ENCODE measurements at places on chromosomes 5 and 9.
A peak's percentile ranks its signal among the peaks of the same experiment; 100 is the strongest.

DNA sequence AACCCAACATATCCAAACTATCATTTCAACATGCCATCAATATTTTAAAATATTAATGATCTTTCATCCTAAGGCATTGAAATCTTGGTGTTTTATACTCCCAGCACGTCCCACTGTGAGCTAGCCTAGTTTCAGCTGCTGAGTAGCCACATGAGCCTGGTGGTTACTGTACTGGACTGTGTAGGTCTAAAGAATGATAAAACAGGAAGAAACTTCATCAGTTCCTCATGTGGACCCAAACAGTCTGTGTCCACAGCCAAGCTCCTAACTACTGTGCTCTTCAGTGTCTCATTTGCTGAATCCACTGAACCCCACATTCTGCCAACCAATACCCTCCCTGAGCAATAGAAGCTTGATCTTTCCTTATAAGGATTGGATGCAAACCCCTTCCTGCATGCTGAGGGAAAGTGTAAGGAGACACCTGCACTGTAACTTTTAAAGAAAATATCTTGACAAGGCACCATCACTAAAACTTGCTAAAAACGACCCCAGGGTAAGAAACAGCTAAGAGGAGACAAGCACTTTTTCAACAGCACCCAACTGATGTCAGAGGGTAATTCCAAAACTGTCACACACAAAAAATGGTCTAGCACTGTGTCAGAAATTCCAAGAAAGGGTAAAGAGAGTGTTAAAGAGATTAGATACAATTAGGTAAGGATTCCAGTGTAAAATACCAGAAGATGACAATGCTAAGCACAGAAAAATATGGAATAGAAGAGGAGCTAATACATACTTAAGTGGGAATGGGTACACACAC, 126.9 kb downstream of the SPOCK1 start:
- no peak for DNase-seq

- DNase-seq = no peak
These were observed 379 bp upstream of the CLK4 start for GRCh38 chr5:178627259-178627598.

GRCh38 chr5:153153086-153153485, 337.4 kb upstream of the GRIA1 start:
- DNase-seq = no peak

- no peak for DNase-seq
These were observed 97.1 kb upstream of the PRSS3 start for GRCh38 chr9:33698267-33698666.

DNA sequence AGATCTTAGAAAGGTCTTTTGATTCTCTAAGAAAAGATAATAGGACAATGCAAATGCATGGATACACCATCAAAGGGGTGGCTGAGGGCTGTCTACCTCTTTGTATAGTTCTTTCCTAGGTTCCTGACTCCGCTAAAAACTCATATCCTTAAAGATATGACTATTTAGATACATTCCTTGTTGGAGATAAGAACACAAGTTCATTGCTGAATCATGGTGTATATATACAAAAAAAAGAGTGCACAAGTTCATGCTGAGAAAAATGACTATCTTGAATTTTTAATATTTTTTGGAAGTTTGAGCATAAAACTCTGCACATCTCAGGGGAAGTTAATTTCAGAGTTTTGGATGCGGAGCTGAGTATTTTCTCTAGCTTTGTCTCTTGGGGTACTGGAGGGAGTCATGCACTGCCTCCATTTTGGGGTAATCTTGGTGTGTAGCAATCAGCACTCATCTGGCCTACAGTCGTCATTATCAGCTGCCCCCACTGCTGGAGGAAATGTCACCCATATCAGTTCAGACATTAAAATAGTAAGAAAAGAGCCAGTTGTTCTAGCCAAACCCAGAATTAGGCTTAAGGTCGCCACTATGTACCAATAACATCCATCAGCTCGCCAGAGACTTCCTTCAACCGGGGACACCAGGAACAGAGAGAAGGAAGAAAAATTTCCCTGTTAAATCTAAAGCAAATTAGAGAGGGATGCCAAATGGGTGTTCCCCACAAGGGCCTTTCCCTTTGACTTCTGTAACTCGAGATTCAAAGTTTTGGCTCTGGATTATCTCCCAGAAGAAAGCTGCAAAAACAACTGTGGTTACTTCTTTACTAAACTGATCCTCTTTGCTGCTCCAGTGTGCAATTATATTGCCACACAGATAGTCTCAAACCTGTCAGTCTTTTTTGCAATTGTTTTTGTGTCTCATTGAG, 49.0 kb downstream of the PTTG1 start:
- no peak for DNase-seq

DNA sequence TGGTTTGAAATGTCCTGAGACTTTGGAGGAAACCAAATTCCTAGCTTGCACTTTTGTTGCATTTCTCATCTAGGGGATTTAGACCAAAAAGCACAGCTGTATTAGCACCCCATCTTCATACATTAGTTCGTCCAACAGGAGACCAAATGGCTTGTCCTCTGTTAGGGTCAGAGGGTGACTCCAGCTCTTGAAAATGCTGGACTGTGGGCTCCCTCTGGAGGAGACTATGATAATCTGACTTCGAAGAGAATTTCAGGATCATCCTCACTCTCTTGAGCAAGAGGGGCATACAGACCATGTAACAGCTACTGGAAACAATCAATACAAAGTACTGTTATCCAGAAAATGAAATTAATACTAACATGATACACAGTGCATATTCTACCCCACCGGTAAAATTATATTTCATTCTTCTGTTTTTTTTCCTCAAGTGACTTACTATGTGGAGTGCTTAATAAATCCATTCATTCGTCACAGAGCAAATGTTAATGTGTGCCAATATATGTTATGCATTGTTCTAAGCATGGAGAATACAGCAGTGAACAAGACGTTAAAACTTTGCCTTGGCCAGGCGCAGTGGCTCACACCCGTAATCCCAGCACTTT, 63.7 kb upstream of the PPP2CA start:
- DNase-seq = peak; percentile 82

DNA sequence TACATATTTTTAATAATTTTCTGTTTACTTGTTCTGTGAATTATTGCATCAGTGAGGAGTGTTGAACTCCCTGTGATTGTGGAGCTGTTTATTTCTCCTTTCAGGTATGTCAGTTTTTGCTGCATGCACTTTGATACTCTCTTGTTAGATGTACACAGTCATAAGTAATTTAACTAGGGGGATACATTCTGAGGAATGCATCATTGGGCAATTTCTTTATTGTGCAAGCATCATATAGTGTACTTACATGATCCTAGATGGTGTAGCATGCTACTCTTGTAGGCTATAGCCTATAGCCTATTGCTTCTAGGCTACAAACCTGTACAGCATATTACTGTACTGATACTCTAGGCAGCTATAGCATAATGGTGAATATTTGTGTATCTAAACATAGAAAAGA, 9.5 kb downstream of the DENND4C start:
- DNase-seq = no peak

GRCh38 chr5:30347858-30348257, 845.6 kb upstream of the CDH6 start:
- DNase-seq = no peak

DNA sequence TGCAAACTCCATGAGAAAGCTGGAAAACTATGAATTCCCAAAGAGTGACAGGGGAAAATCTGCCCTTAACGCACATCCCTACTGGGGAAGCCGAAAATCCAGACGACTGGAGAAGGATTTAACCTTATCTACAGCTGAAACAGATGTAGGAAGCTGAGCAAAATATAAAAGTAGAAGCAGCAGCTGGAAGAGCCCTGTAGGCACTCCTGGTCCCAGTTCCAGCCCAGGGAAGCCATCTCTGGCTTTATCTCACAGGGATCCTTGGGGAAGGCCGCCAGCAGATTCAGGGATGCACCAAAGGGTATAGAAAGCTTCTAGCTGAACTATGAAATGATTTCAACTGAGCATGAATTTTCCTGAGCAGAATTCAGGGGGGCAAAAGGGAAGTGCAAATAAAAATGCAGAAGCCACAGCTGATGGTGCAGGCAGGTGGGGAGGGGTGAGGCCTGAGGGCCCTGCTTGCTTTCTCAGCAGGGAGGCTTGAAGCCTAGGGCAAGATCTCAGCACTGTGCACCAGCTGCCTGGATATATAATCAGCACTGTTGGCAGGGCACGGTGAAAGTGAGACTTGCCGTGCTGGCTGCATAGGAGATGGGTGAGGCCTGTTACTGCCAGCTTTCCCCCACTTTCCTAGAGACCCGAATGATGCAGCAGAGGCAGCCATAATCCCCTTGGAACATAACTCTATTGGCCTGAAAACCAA, 2019.5 kb upstream of the NUDT12 start:
- DNase-seq = no peak

- DNase-seq = no peak
These were observed 21.2 kb downstream of the HSPB3 start for GRCh38 chr5:54476682-54477081.

DNA sequence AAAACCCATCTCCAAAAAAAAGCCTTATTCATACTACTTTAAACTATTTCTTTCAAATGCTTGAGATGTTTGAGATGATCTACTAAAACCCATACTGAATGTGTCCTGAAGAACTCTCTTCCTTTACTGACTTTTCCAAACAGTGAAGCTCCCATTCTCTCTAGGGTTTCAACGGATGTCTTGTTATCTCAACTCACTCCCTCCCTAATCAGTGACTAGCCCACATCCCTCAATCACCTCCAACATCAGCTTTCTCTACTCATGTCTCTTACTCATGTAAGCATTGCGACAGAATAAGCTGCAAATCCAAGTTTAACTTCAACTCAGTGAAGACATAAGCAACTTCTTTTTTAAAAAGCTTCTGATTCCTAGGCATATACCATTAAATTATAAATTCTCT, 42.1 kb downstream of the WDR41 start:
- DNase-seq = no peak
